Neural crest cell (in vitro differentiated cells): ENCODE measurements at places on chromosomes 5 and 9. TPM values are rescaled to one million over a fixed set of nuclear protein-coding genes. Genes with fewer than 3 reads are reported as not detected.
A peak's percentile ranks its signal among the peaks of the same experiment; 100 is the strongest.

DNA sequence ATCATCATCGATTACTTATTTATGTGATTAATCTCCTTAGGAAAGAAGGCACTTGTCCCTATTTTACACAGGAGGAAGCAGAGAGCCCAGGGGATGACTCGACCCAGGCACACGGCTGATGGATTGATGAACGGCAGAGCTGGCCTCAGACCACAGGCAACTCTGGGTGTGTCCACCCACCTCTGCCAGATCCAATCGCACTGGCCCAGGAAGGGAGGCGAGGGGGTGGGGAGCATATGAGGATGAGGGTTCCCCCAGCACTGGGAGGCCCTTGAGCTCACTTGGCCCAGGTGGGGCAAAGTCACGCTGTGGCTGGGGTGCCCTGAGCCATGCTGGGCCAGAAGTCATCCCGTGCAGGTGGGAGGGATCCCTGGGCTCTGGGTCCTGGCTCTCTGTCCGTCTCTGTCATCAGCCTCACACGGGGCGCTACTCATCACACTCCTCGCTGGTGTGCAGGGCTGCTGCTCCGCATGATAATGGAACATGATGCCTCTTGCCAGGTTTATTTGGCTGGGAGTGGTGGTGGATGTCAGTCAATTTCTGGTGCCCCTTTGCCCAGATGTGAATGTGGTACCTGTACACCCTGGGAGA lies 160.1 kb downstream of the GAPVD1 start:
- no peaks in the 10 kb centered on the region for H3K27me3 ChIP-seq
- no peak for DNase-seq
- peaks cover 1% of the 10 kb centered on the region for H3K4me1 ChIP-seq
- no peak overlapping the region for H3K27ac ChIP-seq

DNA sequence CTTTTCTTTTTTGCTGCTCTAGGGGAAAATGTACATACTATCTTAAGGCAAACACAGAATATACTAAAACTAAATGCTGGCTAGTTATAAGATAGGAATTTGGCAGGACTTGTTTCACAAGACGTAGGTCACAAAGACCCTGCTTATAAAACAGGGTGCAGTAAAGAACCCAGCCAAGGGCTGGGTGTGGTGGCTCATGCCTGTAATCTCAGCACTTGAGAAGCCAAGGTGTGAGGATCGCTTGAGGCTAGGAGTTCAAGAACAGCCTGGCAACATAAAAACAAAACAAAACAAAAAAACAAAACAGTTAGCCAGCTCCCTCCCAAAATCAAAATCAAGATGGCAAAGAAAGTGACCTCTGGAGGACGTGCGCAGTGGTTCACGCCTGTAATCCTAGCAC lies 49.5 kb upstream of the DENND4C start:
- H3K36me3 ChIP-seq: no peaks in the 10 kb centered on the region
- H3K27ac ChIP-seq: peak overlapping the region; percentile 43
- no peak for DNase-seq
- H3K27me3 ChIP-seq: no peaks in the 10 kb centered on the region

DNA sequence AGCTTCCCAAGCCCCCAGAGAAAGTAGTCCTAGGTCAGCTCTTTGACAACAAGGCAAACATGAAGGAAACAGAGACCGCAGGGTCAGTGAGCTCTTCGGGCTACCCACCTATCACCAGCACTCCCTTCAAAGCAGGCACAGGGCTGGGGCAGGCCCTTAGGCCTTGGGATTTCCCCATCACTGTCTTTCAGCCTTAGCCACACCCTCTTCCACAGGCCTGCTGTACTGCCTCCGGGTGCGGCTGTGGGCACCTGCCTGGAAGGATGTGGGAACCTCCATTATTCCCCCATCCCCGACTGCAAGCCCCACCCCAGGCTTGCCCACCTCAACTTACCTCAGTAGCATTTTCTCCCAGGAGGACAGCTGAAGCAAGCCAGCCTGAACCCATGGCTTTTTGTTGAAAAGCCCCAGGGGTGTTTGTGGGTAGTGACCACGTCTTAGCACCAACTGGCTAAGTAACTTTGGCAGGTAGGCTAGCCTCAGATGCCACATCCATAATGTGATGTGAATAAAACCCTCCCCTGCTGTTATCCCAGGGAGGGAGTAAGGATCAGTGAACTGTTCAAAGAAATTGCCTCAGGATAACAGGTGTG lies 100.2 kb downstream of the PIK3R1 start:
- H3K4me3 ChIP-seq: no peak overlapping the region
- H3K36me3 ChIP-seq: no peaks in the 10 kb centered on the region
- H3K27me3 ChIP-seq: no peaks in the 10 kb centered on the region

DNA sequence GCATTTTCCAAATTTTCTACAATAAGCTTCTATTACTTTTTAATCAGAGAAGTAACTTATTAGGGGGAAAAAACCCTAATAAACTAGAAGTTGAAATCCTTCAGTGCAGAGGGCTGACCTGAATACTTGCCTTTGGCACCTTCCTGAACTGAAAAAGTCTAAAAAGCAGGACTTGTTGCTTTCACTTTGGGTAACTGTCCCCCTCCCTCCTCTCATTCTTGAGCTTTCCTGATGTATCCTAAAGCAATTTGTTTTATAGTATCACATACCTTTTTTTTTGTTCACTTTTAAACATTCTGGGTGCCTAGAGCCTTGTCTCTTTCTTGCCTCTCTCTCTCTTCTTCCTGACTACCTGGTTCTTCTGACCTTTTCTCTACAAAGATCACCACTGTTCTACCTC lies 64.0 kb upstream of the ERBIN start:
- no peak overlapping the region for H3K27ac ChIP-seq
- H3K36me3 ChIP-seq: no peaks in the 10 kb centered on the region
- H3K4me1 ChIP-seq: peaks cover 5% of the 10 kb centered on the region
- H3K4me3 ChIP-seq: no peak overlapping the region

DNA sequence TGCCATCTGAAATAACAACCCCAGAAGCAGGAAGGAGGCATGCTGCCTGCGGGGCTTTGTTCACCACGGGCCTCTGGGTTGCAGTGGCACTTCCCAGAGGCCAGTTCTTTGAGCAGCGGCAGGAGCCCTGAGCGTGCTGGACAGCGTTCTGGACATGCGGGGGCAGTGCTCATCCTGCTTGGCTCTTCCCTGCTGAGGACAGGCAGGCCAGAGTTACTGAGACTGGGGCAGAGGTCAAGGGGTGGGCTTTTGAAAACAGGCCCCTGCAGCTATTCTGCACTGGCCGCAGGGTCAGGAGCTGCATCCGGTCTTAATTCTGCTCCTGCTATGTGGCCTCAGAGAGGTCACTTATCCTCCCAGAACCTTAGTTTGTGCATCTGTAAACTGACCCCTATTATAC lies 258.6 kb downstream of the FSTL4 start:
- H3K36me3 ChIP-seq: no peaks in the 10 kb centered on the region
- no peak overlapping the region for H3K4me3 ChIP-seq
- DNase-seq: peak; percentile 58
- peaks cover 31% of the 10 kb centered on the region for H3K4me1 ChIP-seq
- no peaks in the 10 kb centered on the region for H3K27me3 ChIP-seq

DNA sequence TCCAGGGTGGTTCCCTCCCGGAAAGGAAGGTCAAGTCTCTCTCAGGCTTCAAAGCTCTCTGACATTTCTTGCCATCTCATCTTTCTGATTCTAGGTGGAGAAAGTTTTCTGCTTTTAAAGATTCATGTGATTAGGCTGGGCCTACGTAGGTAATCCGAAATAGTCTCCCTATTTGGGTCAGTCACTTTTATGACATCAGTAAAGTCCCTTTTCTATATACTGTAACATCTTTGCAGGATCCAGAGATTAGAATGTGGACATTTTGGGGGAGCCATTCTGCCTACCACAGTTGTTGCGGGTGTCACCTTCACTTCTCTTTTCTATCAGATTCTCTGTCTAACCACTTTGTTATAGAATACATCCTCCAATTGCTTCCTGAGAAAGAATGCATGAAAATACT lies 1.9 kb upstream of the RNF180 start:
- H3K27ac ChIP-seq: no peak overlapping the region
- H3K36me3 ChIP-seq: no peaks in the 10 kb centered on the region
- peaks cover 5% of the 10 kb centered on the region for H3K4me1 ChIP-seq
- H3K27me3 ChIP-seq: peaks cover 37% of the 10 kb centered on the region
- H3K4me3 ChIP-seq: no peak overlapping the region

DNA sequence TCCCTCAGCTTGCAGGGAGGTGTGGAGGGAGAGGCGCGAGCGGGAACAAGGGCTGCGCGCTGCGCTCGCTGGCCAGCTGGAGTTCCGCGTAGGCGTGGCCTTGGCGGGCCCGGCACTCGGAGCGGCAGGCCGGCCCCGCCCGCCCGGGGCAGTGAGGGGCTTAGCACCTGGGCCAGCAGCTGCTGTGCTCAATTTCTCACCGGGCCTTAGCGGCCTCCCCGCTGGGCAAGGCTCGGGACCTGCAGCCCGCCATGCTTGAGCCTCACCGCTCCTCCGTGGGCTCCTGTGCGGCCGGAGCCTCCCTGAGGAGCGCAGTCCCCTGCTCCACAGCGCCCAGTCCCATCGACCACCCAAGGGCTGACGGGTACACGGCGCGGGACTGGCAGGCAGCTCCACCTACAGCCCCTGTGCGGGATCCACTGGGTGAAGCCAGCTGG lies 1516.4 kb downstream of the EFNA5 start:
- no peak for DNase-seq
- no peaks in the 10 kb centered on the region for H3K36me3 ChIP-seq
- H3K27me3 ChIP-seq: no peaks in the 10 kb centered on the region
- H3K27ac ChIP-seq: no peak overlapping the region

- H3K27me3 ChIP-seq: peaks cover 64% of the 10 kb centered on the region
- H3K36me3 ChIP-seq: no peaks in the 10 kb centered on the region
- no peak overlapping the region for H3K27ac ChIP-seq
- H3K4me3 ChIP-seq: no peak overlapping the region
Observed at GRCh38 chr9:137056739-137057415, 3.0 kb upstream of the ENTPD2 start.

- H3K4me3 ChIP-seq: no peak overlapping the region
- no peak overlapping the region for H3K27ac ChIP-seq
- H3K4me1 ChIP-seq: no peaks in the 10 kb centered on the region
- no peaks in the 10 kb centered on the region for H3K36me3 ChIP-seq
- no peaks in the 10 kb centered on the region for H3K27me3 ChIP-seq
- DNase-seq: no peak
Observed at GRCh38 chr5:130836729-130837649, 328.1 kb downstream of the HINT1 start.

DNA sequence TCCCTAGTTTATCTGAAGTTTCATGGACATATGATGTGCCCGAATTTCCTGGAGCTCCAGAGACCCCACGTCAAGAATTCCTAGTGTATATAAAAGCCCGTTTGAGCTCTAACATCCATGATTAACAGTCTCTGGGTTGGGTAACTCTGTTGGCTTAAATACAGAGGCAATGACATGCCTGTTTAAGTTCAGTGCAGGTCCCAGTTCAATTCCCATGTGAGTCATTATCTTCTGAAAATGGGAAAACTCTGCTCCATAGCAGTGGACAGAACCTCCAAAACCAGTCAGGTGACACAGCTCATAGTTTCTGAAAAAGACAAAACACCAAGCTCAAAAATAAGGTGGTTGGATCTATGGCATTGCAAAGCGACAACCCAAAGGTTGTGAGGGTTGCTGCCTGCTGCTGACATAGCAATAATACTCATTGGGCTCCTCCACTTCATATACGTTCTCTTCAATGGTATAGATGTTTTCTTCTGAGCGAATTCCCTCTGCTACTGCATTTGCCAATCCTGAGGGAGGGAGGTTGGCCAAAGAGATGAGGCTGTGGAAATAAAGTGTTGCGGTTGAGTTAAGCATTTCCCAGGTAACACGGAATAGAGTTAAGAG lies 22.0 kb downstream of the HAVCR2 start:
- no peak for DNase-seq
- H3K36me3 ChIP-seq: no peaks in the 10 kb centered on the region
- H3K4me1 ChIP-seq: no peaks in the 10 kb centered on the region

DNA sequence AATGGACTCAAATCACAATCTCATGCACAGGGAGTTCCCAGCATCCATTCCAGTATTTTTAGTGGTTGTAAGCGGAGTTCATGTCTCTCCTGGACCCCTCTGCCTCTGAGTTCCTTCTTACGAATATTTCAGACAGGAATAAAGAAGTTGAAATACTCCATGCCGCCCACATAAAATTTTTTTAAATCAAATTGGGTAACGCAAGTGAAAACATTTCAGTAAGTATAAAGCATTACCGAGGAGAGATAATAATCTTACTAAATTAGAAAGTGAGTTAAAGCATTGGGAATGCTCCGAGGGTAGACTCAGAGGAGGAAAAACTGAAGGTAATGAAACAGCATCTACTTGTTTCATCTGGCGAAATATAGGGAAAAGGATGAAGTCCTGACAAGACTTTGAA lies 317.6 kb downstream of the ARRDC3 start:
- no peak overlapping the region for H3K27ac ChIP-seq
- no peaks in the 10 kb centered on the region for H3K4me1 ChIP-seq
- no peaks in the 10 kb centered on the region for H3K27me3 ChIP-seq
- peaks cover 9% of the 10 kb centered on the region for H3K36me3 ChIP-seq
- no peak for DNase-seq
- no peak overlapping the region for H3K4me3 ChIP-seq

GRCh38 chr5:97106216-97106581 lies 36.2 kb downstream of the LIX1 start:
- no peaks in the 10 kb centered on the region for H3K36me3 ChIP-seq
- no peak overlapping the region for H3K4me3 ChIP-seq
- DNase-seq: no peak
- peaks cover 23% of the 10 kb centered on the region for H3K4me1 ChIP-seq

- no peak overlapping the region for H3K27ac ChIP-seq
- peaks cover 20% of the 10 kb centered on the region for H3K4me1 ChIP-seq
- no peaks in the 10 kb centered on the region for H3K36me3 ChIP-seq
Observed at GRCh38 chr9:89435071-89435823, 62.7 kb downstream of the SEMA4D start.

DNA sequence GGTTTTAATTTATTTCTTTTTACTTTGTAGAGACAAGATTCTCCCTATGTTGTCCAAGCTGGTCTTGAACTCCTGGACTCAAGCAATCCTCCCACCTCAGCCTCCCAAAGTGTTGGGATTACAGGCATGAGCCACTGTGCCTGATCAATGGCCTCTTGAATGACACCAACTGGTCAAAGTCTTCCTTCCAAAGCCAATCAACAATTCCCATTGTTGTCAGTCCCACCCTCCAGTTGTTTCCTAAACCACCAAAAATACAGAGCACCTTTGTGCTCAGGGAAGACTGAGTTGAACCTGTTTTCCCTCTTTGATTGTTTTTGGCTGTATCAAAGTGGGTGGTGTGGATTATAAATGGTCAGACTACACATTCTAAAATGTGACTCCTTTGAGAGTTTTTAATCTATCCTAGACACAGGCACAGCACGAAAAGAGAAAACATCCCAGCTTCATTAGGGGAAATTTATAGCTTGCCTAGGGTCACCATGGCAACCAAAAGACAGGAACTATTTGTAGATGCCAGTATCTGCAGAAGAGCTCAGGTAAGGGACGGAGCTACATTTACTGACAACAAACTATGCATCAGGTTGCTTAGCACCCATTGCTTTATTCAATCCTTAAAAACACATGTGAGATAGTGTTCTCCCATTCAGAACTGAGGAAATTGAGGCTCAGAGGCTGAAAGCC lies 27.6 kb upstream of the ATP6V1G1 start:
- no peak overlapping the region for H3K27ac ChIP-seq
- H3K4me3 ChIP-seq: no peak overlapping the region
- DNase-seq: no peak
- no peaks in the 10 kb centered on the region for H3K4me1 ChIP-seq

GRCh38 chr5:56910210-56910965 lies 992 bp downstream of the SETD9 start:
- H3K36me3 ChIP-seq: peaks cover 10% of the 10 kb centered on the region
- H3K4me1 ChIP-seq: peaks cover 26% of the 10 kb centered on the region
- H3K4me3 ChIP-seq: peak overlapping the region; percentile 86

Gene SEMA4D
- total RNA-seq: 32.3 and 33.5 TPM in 2 replicates

Gene MRRF
- 40.1 and 42.4 TPM in 2 replicates for total RNA-seq

Gene NPR2
- 26.9 and 27.6 TPM in 2 replicates for total RNA-seq

Gene PCDHA11
- 6.5 and 6.8 TPM in 2 replicates for total RNA-seq

Gene SCGB3A2
- total RNA-seq: not detected in 2 replicates

Gene PRRC2B
- total RNA-seq: 349 and 358 TPM in 2 replicates

Gene CBY3
- total RNA-seq: not detected in 2 replicates

Gene EQTN
- total RNA-seq: 0.39 and 0.40 TPM in 2 replicates

Gene C9orf50
- 0.26 and 0.27 TPM in 2 replicates for total RNA-seq

Gene SLC6A7
- not detected in 2 replicates for total RNA-seq

Gene HTR1A
- total RNA-seq: not detected in 2 replicates

Gene OLFM1
- 23.3 and 27.2 TPM in 2 replicates for total RNA-seq
